ENCODE measurements at places on chromosomes 5 and 9.

DNA sequence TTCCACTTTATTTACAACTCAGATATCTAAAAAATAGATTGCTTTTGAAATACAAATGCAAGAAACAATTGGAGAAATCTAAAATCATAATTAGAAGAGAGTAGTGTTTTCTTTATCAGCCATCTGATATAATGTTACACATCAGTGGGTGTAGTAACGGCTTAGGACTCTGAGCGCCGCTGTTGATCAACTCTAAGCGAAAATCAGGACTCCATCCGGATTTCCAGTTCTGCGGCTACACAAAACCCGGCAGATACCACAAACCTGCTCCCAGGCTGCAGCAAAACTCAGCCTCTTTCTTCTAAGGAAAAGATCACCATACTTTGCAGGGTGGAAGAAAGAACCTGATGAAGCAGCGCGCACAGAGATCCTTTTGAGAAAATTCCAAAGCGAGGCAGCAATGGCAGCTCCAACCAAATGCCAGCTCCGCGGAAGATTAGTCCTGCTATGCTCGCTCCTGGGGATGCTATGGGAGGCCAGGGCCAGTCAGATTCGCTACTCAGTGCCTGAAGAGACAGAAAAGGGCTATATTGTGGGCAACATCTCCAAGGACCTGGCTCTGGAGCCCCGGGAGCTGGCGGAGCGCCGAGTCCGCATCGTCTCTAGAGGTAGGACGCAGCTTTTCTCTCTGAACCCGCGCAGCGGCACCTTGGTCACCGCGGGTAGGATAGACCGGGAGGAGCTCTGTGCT, at the start of gene PCDHGA9:
TSS of gene PCDHGA9 (plus strand) at position 226 of the 691 bp plus-strand sequence. CDS start at position 401, 175 bp downstream.
- no peak for DNase-seq

DNA sequence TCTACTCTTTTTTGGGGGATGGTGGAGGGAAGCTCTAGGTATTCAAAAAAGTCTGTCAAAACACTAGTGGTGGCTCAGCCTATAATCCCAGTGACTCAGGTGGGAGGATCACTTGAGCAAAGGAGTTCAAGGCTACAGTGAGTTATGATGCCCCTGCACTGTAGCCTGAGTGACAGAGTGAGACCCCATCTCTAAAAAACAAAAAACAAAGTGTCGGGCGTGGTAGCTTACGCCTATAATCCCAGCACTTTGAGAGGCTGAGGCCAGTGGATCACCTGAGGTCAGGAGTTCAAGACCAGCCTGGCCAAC, 15.8 kb upstream of the SLC35D2 start:
- DNase-seq, result no peak

DNA sequence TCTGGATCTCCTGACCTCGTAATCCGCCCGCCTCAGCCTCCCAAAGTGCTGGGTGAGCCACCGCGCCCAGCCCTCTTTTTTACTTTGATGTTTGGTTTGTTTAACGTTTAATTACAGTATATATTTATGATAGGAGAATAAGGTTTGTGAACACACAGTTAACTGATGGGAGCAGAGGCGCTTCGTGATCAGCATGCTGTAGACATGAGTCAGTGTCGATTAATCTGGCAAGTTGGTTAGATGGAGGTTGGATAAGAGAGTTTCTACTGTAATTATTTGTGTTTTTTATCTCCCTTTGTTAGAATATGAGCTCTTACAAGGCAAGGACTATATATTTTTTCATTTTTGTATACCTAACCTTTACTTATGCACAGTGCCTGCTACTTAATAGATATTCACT, 14.3 kb downstream of the ATG10 start:
- no peak for DNase-seq

GRCh38 chr9:37951671-37952449, 47.9 kb upstream of the SLC25A51 start:
- no peak for DNase-seq

DNA sequence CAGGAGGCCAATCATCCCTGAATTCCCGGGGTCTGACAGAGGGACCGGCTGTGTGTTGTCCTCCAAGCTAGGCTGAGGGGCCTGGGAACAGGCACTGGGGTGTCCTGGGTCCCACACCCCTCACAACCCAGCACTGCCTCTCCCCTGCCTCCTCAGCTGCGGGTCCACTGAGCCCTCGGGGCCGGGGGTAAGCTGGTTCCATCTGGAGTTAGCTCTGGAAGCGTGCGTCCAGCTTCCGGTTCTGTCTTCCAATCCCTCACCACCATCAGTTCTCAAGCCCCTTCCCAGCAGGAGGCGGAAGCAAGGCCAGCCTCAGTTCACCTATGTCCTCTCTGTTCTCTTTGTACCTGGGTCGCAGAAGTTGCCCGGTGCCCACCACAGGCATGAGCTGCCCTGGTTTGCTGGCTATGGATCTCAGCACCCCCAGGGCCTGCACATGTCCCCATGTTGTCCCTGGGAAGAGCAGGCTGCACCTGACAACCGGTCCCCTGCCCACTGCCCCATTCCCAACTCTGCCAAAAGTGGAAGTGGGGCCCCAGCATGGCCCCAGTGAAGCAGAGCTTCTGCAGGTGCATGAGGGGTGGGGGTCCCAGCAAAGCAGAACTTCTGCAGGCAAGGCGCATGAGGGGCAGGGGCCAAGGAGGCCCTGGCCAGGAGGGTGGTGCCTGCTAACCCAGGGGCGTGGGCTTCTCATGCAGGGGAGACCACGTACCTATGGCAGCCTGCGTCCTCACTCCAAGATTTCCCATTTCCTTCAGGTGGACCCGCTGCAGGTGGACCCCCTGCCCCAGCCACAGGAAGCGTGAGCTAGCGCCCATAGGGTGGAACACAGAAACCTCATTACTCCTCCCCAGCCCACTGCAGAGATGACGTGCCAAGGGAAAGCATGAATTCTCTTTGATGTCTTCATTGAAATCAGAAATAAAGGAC, 111.9 kb downstream of the ZNF354C start:
- no peak for DNase-seq

GRCh38 chr9:130467316-130467715, 22.6 kb downstream of the ASS1 start:
- no peak for DNase-seq

DNA sequence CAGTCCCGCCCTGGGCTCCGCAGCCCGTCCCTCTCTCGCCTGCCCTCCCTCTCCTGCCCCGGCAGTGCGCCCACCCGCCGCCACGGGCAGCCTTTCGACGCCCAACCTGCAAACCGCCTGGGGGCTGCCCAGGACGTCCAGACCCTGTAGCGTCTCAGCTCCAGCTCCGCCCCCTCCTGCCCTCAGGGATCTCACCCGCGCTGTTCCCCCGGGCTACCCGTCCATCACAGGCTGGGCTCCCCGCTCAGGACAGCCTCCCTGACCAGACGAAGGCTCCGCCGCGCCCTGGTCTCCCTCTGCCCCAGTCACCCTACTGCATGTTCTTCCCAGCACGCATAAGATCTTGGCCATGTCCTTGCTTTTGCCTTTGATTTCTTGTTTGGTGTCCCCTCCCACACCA, 1.4 kb downstream of the RASGEF1C start:
- DNase-seq, result no peak

DNA sequence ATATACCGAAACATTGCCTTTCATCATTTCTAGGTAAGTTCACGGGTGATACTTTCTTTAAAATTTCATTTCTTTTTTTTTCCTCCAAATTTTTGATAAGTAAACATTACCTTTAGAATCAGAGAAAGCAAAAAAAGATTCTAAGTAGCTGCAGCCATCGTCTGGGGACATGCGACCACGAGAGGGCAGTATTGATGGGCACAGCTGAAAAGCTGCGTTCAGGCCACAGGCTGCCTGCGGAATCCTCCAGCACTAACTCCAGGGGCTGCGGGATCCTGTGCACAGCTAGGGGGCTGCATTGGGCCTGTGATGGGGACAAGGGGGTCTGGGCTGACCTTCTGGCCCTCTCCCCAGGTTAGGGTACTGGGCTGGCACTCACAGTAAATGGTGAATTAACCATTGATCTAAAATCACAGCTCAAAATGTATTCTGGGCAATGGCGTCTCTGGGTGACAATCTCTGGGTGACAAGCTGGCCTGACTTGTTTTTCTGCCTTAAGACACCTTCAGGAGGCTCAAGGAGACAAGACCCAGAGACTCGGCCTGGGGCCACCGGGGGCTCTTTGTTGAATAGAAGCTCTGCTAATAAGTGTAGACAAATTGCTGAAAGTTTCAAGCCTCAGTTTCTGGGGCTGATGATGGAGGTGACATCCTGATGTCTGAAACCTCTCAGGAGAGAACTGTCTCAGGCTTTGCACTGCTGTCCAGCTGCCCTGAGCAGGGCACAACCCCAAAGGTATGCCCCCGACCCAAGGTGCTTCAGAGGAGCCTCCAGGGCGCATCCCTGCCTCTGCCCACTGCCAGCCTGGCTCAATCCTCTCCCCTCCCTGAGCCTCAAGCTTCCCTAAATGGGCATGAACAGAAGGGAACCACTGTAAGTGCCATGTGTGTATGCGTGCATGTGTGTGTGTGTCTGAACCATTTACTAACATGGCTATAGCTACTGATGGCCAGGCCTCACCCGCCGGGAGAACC, 44.3 kb upstream of the SARDH start:
- DNase-seq, result peak; percentile 59

DNA sequence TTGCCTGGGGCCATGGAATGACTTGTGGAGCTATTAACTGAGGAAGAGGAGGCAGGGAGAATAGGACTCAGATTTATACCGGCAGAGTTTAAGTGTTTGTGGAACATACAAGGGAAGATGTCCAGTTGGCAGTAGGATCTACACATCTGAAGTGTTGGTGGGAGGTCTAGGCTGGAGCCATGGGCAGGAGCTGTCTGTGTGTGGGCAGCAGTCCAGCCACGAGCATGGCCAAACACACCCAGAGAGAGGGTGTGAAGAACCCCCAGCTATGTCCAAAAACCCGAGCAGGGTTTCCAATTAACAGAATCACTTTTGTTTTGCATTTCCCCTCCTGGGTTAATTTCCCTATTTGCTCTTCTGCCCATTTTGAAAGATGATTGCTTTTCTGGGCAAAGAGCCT, 393.7 kb downstream of the CDK5RAP2 start:
- DNase-seq, result no peak

DNA sequence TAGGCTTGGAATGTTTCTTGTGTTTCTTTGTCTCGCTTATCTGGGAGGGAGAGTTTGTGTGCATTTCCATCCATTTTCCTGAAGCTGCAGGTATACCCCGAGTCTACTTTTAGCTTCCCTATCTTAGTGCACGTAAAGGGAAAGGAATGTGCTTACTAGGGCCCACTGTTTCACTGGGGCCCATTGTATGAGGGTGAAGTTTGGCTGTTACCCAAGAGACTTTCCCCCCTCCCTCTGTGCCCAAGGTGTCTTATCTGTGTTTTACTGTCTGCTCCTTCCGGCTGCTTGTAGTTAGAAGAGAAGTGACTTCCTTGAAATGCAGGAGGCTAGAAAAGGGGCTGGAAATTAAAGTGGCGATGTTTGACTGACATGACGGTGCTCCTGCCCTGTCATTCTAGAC, 12.1 kb upstream of the BTNL3 start:
- no peak for DNase-seq

- DNase-seq, result no peak
Measured at GRCh38 chr9:76379494-76379893, 14.7 kb downstream of the RFK start.

- DNase-seq, result no peak
Measured at GRCh38 chr5:125411071-125411743, 664.8 kb upstream of the ZNF608 start.

- DNase-seq, result no peak
Measured at GRCh38 chr5:34869256-34869655, 30.3 kb downstream of the TTC23L start.

DNA sequence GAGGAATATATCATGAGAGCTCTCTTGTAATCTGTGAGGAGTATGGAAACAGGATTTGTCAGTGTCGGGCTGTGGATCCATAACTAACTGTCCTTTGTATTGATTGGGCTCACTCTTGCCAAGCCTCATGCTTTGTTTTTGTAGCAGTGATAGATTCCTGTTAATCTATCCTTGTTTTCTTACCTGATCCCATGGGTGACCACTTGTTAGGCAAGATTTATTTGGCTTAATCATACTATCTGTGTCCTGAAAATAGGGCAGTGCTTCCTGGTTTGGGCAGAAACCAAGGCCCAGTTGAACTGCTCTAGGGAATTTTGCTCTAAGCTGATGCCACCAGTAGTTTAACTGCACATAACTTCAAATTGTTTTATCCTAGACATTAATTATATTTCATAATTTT, 6.1 kb downstream of the NDFIP1 start:
- DNase-seq, result no peak

DNA sequence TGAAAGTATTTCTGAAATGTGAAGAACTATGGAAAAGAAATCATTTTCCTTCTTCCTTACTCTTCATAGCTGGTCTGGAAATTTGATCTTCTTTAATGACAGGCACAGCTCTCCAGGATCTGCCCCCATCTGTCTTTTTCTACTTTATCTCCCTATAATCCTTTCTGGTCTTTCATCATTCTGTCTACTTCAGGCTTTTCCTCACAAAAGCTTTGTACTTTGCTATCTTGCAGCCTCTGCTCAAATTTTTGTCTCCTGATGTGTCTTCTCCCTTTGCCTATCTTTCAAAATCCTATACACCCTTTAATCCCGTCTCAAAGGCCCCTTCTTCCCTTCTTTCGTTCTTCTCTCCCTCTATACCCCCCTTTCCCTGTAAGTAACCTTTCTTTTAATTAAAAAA, 114.9 kb upstream of the ATP10B start:
- no peak for DNase-seq

DNA sequence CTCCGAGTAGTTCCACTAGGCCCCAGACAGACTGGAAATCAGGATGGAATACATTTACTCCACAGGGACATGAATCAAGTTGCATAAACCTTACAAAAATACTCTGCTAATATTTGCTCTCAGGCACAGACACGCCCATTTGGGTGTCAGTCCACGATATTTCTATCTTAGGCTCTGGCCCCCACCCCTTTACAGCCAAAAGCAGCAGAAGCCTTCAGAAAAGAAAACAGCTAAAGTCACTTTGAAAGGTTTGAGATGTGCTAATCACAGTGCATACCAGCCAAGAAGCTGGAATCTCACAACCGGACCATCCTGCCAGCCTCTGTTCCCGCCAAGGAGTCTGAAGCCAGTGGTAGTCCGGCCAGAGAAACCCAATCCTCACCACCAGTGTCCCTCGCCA, 22.6 kb downstream of the PTPN3 start:
- DNase-seq, result no peak

GRCh38 chr9:3370715-3371114, 155.1 kb downstream of the RFX3 start:
- DNase-seq, result no peak

Measured in activated gamma-delta T cell treated with Interleukin-2 at 50 U/mL for 16 hours (primary cell).